ENCODE measurements at places on chromosomes 16 and 17. TPM values are rescaled to one million over a fixed set of nuclear protein-coding genes. Genes with fewer than 3 reads are reported as not detected.

GRCh38 chr17:72297326-72298115, 176.7 kb downstream of the SOX9 start:
- peak; percentile 32 for DNase-seq

GRCh38 chr16:20122011-20122410, 48.3 kb upstream of the GPR139 start:
- no peak for DNase-seq

- no peak for DNase-seq
These were observed 323.8 kb upstream of the TNRC6C start for GRCh38 chr17:77634710-77635109.

Gene OR2C1
- not detected for total RNA-seq

GRCh38 chr17:65324611-65325342, 187.6 kb downstream of the RGS9 start:
- no peak for DNase-seq

DNA sequence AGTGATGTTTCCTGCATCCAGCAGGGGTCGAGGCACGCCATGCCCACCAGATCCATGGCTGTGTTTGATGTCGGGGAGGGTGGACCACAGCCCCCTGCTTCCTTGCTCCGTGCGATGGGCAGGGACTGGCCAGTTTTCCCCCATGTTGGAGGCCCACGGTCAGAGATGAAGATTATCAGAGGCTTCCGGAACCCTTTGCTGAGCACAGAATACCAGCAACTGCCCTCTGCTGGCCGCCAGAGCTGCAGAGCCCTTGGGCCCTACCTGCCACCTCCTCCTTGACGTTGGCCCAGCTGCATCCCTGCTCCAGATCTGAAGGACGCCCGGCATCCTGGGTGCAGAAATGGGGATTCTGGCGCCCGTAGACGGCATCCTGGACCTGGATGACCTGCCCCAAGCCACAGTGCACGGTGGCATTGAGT, 23.7 kb upstream of the BCO1 start:
- DNase-seq: no peak

GRCh38 chr17:5511401-5512225, 25.2 kb downstream of the MIS12 start:
- DNase-seq: no peak

All from H4 (cell line).